Dermis blood vessel endothelial cell (primary cell): ENCODE measurements at places on chromosomes 3 and 15.

- no peak for DNase-seq
Observed at GRCh38 chr3:140089403-140090072, 154.6 kb downstream of the CLSTN2 start.

DNA sequence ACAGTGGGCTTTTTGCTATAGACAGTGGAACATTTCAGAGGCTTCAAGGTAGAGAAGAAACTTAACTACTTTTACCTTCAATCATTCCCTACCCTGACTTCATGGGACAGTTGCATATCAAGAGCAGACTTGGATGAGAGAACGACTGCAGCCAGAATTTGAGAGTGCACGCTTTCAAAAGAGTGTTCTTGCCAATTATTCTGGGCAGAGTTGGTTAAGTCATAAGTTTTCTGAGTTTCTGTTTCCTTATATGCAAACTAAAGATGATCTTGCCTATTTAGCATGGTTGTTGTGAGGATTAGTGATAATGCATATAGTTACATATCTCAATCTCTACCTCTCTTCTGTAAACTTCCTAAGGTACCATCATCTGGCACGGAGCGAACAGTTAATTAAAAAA, 7.6 kb downstream of the SLC9A9 start:
- no peak for DNase-seq

DNA sequence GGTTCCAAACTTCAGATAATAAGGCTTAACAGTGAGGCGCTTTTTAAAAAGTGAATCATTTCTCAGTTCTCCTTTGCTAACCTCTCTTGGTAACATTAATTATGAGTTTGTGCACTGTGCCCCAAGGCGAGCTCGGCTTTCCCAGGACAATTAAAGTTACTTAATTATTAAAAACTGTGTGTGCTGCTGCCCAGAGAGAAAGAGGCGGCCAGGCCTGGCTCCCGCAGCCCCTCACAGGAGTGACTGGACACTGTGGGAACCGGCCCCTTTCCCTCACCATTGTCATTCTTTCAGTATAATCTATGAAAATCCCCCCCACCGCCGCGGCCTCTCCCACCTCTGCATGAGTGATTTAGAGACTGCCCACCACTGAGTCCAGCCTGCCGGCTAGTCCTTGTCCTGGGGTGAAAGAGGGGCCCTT, 43.1 kb upstream of the HES1 start:
- DNase-seq, result no peak

DNA sequence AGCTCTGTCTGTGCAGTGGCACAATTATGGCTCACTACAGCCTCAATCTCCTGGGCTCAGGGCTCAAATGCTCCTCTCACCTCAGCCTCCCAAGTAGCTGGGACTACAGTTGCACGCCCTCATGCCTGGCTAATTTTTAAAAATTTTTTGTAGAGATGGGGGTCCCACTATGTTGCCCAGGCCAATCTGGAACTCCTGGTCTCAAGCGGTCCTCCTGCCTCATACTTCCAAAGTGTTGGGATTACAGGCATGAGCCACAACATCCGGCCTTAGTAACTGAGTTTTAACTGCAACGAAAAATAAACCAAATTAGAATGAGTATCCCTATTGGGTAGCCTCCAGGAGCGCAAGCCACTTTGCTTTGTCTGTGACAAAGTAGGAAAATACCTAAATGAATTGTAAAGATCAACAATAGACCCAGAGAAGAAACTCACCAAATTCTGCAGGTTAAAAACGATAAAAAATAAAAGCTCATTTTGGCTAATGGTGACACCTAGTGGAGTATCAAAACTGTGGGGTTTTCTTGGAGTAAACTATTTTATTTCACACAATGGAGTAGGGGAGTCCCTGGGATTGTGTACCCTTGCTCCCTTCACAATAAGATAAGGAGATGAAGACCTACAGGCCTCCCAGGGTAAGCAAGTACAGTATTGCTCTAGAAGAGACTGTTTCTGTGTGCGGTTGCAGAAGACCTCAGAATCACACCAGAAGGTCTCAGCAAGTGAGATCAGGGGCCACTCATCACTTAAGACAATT, 21.0 kb upstream of the CA12 start:
- peak; percentile 68 for DNase-seq

GRCh38 chr3:113132571-113132996, 78.8 kb upstream of the BOC start:
- DNase-seq, result no peak

- DNase-seq, result no peak
Observed at GRCh38 chr3:20930034-20930433, 744.0 kb upstream of the SGO1 start.

- no peak for DNase-seq
Observed at GRCh38 chr15:76162036-76162398, 102.2 kb downstream of the TMEM266 start.
